ENCODE measurements at places on chromosomes 3 and 15.

DNA sequence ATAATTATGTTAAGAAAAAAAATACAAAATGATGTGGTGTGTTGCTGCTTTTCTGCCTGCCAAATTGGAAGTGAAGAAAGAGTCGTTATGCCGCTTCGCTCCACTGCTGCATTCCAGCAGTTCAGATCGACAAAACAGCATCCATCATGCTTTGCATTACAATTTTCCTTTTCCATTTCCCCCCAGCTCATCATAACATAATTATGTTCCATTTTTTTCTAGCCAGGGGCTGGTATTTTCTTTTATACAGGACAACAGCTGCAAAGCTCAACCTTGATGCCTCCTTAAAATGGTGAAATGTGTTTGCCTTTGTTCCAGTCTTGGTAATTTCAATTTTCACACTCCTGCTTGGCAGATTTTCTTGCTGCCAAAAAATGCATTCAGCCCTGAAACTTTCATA is 44.9 kb upstream of the KBTBD12 start:
- DNase-seq: no peak

GRCh38 chr3:39754549-39754948 is 54.9 kb upstream of the MYRIP start:
- no peak for DNase-seq

GRCh38 chr3:47323431-47324277 is 40.9 kb downstream of the KLHL18 start:
- peak; percentile 30 for DNase-seq

GRCh38 chr15:64991536-64992135 is 1.9 kb upstream of the SPG21 start:
- peak; percentile 21 for DNase-seq

DNA sequence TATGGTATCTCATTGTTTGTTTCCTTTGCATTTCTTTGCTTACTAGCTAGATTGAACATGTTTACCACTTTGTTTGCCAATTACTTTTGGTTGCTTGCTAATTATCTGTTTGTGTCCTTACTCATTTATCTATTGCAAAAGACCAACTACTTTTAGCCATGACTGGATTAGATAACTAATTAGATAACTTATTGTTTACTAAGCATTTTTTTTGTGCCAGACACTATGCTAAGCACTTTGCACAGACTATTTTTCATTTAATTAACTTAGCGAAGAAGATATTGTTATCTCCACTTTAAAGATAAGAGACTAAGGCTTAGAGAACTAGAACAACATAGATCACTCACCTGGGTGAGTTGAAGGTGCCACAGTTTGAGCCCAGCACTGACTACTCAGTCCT is 16.9 kb upstream of the ZFAND6 start:
- no peak for DNase-seq

- DNase-seq: no peak
These were observed 28.5 kb downstream of the RTF1 start for GRCh38 chr15:41445399-41445798.

- DNase-seq: no peak
These were observed 152.7 kb downstream of the POLR2M start for GRCh38 chr15:57859130-57859685.

GRCh38 chr3:94928921-94929320 is 866.1 kb downstream of the NSUN3 start:
- DNase-seq: no peak

- no peak for DNase-seq
These were observed 16.8 kb downstream of the PLA2G4F start for GRCh38 chr15:42139596-42139995.

GRCh38 chr15:40881351-40881750 is 7.3 kb upstream of the RHOV start:
- no peak for DNase-seq

DNA sequence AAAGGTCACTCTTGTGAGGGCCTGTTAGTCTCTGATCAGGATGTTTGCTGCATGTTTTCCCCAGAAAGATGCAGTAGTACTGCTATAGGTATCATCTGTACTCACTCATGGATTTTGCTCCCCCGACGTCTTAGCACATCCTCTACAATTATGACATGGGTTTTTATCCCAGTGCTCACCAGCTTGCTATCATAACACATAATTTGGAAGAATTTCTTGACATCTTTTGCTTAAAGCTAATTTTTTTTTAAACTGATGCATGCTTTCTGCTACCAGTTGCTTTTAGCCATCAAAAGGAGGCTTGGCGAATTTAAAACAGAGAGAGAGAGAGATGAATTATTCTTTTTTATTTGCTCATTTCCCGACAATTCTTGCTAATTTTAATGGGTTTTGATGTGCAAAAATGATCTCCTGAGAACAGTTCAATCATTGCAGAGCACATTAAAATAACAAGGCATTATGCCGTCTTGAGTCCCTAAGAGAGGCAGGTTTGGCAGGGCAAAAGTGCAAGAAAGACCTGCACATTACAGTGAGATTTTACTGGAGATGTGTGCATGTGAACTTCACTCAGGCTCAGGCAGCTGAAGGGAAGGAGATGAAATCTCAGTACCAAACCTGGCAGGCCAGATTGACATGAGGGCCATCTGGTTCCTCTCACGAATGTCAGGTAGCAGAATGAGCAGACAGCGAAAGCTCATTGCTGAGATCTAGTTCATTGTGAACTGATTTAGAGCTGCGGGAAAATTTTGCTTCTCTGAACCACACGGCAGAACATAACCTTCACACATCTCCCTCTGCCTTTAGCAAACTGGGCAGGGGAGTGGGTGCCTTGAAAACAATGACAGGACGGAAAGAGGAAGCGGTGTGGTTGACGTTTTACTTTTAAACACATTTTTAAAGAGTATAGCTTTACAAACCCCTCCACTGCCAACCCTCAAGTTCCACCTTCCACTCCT is 25.9 kb upstream of the GOLGA8B start:
- DNase-seq: peak; percentile 88

DNA sequence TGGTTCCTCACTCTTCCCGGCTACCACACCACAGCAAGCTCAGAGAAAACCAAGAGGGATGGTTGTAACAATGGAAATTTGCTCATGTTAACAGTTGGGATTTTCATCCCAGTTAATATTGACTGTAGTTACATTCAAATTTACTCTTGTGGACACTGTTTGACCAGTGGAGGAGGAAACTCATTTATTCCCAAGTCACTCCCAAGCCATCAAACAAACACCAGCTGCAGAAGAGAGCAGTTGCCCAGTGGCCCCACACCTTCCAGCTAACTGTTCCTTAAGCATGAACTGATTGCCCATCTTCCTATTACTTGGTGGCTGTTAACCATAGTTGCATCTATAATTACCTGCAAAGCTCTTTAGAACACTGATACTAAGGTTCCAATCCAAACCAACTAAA is 24.1 kb upstream of the MECOM start:
- DNase-seq: no peak

- DNase-seq: no peak
These were observed 279.8 kb downstream of the ZPLD1 start for GRCh38 chr3:102714567-102714966.

DNA sequence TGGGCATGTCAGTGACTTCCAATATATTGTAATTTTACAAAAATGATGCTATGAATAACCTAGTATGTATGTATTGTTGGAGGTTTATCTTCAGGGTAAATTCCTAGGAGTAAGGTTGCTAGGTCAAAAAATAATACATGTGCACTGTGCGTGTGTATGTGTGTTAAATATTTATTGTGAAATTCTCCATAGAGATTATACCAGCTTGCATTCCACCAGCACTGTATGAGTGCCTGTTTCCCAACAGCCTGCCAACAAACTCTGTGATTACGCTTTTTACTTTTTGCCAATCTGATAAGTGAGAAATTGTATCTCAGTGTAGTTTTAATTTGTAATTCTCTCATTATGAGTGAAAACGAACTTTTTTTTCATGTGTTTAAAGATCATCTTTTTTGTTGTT is 12.6 kb upstream of the IGF2BP2 start:
- no peak for DNase-seq

GRCh38 chr15:89171136-89172072 is 50.0 kb downstream of the RLBP1 start:
- DNase-seq: peak; percentile 71

DNA sequence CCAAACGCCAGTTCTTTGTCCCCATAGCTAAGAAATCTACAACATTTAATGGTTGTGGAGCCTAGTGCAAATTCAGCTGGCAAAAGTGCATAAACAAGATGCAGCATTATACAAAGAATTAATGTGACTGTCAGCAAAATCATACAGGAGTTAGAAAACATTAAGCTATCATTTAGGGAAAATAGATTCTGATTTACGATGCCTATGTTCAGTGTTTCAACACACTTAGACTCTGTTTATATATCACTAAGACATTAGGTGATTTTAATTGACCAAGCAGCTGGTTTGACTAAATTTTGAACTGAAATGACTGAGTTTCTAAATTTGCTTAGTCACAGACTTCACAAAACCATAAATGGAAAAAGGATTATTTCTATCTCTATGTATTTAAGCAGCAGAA is 1076.8 kb downstream of the TBL1XR1 start:
- no peak for DNase-seq

DNA sequence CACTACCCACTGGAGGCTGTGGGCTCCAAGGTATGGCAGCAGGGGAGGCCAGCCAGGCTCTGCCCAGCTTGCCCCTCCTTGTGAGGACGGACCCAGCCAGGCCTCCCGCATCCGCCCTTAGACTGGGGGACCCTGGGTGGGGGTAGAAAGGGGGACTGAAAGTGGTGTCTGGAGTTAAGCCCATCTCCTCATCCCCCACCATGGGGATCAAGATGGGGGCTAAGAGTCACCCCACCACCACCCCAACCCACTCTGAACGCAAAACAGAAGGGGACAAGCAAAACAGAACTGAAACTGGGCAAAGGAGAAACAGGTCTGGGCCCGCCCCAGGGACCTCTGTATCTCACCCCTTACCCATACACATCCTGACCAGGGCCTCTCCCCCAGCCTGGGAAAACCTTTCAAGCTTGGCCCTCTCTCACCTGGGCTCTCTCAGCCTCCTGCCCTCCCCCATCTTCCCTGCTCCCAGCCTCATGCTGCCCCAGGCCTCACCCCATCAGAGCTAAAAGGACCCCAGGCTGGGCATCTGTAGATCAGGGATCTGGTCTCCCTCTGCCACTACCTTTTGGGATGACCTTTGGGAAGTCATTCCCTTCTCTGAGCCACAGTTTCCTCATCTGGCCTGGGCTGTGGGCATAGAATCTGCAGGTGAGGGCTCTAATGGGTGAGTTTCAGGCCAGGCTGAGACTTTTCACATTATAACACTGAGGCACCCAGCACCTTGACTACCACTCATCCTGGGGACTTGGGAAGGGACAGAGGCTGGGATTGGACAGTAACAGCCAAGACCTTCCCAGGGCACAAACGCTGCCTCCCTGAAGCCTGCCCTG is 30.0 kb upstream of the CYP11A1 start:
- DNase-seq: no peak

GRCh38 chr15:55796321-55796965 is 53.5 kb upstream of the PRTG start:
- peak; percentile 43 for DNase-seq

DNA sequence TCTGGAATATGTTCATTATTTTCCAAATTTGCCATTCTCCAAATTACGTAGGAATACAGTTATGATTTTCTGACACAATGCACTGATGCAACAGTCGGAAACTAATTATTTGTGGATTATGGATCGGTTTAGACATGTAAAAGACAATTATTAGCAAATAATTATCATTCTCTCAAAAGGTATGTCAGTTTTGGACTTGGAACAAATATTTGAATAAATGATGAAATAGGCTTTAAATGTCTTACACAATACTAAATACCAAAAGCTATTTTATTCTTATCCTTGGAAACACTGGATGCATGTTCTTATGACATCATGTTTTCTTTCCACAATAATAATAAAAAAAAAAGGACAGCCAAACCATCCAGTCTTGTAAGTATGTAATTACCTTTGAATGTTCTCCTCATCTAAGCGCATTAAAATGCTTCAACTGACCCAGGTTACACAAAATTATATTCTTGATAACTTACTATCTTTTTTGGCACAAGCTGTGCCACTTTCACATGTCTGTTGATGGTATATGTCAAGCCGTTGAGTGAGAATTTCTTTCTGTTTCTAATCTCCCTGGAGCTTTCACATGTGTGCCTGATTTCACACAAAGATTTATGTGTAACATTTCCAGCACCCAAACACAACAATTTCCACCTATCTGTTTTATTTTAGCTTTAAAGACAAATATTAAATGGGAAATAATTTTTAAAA is 238.5 kb upstream of the ZNF385D start:
- DNase-seq: no peak

DNA sequence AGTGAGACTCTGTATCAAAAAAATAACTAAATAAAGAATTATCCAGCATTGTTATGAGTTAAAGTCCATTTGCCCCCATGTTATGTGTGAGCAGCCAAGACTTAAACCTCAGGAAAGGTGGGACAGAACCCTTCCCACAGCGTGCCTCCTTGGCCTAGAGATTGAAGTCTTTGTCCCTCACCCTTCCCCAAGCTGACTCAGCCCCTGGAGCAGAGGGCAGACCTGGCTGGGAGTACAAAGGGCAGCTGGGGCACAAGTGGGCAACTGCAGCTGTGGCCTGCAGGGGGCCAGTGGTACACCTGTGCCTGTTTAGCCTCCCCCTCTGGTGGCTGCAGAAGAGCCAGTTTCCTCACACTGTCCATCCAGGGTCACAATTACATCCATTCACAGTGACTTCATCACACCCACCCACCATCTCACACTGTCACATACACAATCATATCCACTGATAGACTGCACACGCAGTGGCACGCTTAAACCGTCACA is 940 bp upstream of the ACY1 start:
- DNase-seq: peak; percentile 70

DNA sequence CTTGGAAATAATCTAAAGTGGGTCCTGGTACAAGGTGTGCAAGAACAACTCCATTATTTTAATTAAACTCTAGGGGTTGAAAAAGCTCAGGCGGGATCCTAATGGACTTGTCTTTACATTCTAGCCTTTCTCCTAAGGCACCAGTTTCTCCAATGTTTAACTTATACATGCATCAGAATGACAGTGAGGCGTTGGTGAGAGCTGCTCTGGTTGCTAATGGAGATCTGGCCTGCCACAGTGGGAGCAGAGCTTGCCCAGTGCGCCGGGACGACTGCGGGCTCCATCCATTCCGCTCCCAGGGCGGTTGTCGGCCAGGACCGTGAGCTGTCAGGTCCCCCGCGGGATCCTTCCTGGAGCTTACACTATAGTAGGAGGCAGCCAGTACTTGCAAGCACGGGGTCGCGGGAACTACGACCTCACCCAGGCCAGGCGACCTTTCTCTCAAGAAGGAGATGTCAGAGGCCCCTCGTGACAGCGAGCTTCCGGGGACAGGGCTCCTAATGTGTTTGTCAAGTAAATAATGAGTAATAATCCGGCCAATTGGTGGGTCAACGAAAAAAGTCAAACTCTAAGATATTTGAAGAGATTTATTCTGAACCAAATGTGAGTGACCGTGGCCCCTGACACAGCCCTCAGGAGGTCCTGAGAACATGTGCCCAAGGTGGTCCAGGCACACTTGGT is 991 bp upstream of the HIGD1A start:
- no peak for DNase-seq
